ENCODE measurements at places on chromosomes 6 and 20.

DNA sequence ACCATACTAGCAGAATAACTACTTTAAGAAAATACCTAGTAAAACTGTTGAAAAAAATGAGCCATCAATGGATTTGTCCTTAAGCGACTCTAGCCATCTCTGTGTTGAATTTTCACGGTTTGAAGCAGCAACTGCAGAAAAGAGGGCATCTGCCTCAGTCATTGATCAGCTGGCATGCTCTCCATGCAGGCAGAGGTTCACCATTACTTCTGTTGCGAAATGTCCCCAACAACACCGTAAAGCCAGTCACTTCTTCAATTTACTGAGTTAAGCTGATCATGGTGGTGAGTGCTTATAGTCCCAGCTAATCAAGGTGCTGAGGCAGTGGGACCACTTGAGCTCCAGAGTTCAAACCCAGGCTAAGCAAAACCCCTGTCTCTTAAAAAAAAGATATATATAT lies 11.1 kb downstream of the TPD52L1 start:
- DNase-seq: no peak
- no peak overlapping the region for H3K4me3 ChIP-seq
- no peak overlapping the region for H3K27ac ChIP-seq
- no peaks in the 10 kb centered on the region for H3K4me1 ChIP-seq
- H3K27me3 ChIP-seq: no peaks in the 10 kb centered on the region

- no peak overlapping the region for H3K4me3 ChIP-seq
- no peak overlapping the region for H3K27ac ChIP-seq
- no peaks in the 10 kb centered on the region for H3K27me3 ChIP-seq
Observed at GRCh38 chr6:105838171-105838570, 248.0 kb upstream of the PRDM1 start.

GRCh38 chr6:36330366-36330765 lies 6.3 kb downstream of the BNIP5 start:
- no peak for DNase-seq
- H3K27me3 ChIP-seq: no peaks in the 10 kb centered on the region
- no peaks in the 10 kb centered on the region for H3K36me3 ChIP-seq
- H3K4me3 ChIP-seq: no peak overlapping the region
- H3K4me1 ChIP-seq: no peaks in the 10 kb centered on the region
- no peak overlapping the region for H3K27ac ChIP-seq

- H3K27me3 ChIP-seq: no peaks in the 10 kb centered on the region
- no peak for DNase-seq
- no peaks in the 10 kb centered on the region for H3K36me3 ChIP-seq
- no peaks in the 10 kb centered on the region for H3K4me1 ChIP-seq
Observed at GRCh38 chr6:108921547-108922361, 73.5 kb downstream of the ARMC2 start.

GRCh38 chr6:167530951-167531350 lies 206.1 kb downstream of the TTLL2 start:
- H3K36me3 ChIP-seq: no peaks in the 10 kb centered on the region
- no peak overlapping the region for H3K4me3 ChIP-seq
- no peak overlapping the region for H3K27ac ChIP-seq
- no peak for DNase-seq
- no peaks in the 10 kb centered on the region for H3K27me3 ChIP-seq

DNA sequence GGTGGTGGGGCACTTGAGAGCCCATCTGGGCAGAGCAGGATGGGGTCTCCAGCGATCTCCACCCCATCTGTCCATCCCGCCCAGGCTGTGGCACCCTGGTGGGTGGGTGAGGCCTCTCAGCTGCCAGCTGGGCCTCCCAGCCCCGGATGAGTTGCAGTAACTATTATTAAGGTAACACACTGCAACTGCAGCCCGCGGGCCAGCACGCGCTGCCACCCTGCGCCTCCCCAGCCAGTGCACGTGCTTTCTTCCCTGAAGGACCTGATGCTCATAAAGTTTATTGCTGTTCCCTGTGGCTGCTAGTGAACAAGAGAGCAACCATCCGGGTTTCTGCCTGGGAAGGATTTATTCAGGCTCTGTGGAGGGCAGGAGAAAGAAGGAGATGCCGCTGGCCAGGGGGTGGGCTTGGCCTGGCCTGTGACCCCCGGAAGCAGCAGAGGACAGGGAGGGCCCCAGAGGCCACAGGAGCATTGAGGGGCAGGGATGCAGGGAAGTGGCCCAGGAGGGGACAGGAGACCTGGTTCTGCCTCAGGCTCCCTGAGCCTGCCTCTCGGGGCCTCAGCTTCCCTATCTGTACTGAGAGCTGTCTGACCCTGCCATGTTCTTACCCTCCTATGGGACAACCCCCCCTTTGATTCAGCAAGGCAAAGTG lies 1.7 kb downstream of the IP6K3 start:
- no peaks in the 10 kb centered on the region for H3K4me1 ChIP-seq
- no peak overlapping the region for H3K27ac ChIP-seq
- H3K27me3 ChIP-seq: no peaks in the 10 kb centered on the region
- no peaks in the 10 kb centered on the region for H3K36me3 ChIP-seq
- H3K4me3 ChIP-seq: no peak overlapping the region
- no peak for DNase-seq

DNA sequence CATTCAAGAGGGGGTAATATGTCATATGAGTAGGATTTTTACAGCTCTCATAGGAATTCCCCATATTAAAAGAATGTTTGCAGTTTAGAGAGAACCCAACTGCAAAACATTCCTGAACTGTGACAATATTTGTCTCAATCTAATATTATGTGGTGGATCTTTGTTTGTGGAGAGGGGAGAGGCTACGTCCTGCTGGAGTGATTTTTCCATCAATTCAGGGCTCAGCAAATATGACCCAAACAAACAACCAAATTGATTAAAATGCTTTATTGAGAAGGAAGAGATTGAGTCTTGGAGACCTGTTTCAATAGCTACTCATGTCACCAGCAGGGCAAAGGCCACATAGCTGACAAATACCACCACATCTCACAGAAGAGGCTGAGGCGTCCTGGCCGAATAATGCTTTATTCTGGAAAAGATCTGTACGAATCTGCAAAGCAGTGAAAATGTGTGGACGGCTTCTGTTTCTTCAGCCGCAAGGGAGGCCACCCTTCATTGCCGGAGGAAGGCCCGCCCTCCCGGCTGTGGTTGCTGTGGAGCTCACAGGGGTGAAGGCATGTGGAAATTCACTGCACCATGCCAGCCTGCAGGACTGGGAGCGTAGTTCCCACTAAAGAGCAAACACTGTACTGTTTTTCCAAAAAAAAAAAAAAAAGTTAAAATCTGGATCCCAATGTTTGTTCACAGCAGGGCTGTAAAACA lies 89.7 kb upstream of the QKI start:
- DNase-seq: peak; percentile 71
- H3K27ac ChIP-seq: no peak overlapping the region
- no peaks in the 10 kb centered on the region for H3K27me3 ChIP-seq
- no peak overlapping the region for H3K4me3 ChIP-seq
- H3K4me1 ChIP-seq: no peaks in the 10 kb centered on the region
- H3K36me3 ChIP-seq: no peaks in the 10 kb centered on the region

GRCh38 chr20:62878244-62879038 lies 16.8 kb upstream of the TCFL5 start:
- no peak for DNase-seq
- no peak overlapping the region for H3K4me3 ChIP-seq
- H3K36me3 ChIP-seq: peaks cover 23% of the 10 kb centered on the region
- peaks cover 9% of the 10 kb centered on the region for H3K4me1 ChIP-seq
- no peaks in the 10 kb centered on the region for H3K27me3 ChIP-seq

DNA sequence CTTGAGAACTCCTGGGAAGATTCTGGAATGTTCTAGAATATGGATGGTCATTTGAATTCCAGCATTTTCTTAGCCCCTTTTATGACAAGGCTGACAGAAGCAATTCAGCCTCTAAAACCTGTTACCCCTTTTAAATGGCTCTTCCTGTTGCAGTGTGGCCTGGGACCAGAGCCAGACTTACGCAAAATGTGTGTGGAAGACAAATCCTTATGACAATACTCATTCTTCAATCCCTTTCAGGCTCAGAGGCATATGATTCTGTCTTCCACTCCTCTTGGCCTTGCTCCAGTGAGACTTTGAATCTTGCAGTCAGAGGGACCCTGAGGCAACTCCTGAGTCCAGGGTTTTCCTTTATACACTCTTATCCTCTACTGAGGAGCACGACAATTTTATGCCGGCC lies 287.0 kb downstream of the CLIC5 start:
- H3K4me3 ChIP-seq: no peak overlapping the region
- H3K27me3 ChIP-seq: no peaks in the 10 kb centered on the region
- no peaks in the 10 kb centered on the region for H3K4me1 ChIP-seq
- no peak for DNase-seq
- no peak overlapping the region for H3K27ac ChIP-seq

DNA sequence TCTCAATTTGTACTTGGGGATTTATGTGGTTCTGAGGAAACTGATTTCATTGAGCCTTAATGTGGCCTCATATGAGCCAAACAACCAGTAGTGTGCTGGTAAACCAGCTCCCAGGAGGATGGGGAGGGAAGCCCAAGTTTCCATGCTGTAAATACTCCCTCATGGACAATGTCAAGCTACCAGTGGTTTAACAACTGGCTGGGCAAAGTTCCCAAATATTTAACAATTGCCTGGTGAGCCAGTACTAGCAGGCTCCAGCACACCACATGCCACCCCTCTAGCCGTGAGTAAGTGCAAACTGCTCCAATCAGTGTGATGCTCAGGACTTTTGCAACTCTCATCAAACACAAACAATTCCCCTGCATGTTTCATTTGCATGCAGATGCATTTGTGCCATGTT lies 19.2 kb upstream of the CDKN1A start:
- H3K27me3 ChIP-seq: no peaks in the 10 kb centered on the region
- DNase-seq: no peak
- no peak overlapping the region for H3K4me3 ChIP-seq
- H3K27ac ChIP-seq: no peak overlapping the region
- H3K36me3 ChIP-seq: no peaks in the 10 kb centered on the region

DNA sequence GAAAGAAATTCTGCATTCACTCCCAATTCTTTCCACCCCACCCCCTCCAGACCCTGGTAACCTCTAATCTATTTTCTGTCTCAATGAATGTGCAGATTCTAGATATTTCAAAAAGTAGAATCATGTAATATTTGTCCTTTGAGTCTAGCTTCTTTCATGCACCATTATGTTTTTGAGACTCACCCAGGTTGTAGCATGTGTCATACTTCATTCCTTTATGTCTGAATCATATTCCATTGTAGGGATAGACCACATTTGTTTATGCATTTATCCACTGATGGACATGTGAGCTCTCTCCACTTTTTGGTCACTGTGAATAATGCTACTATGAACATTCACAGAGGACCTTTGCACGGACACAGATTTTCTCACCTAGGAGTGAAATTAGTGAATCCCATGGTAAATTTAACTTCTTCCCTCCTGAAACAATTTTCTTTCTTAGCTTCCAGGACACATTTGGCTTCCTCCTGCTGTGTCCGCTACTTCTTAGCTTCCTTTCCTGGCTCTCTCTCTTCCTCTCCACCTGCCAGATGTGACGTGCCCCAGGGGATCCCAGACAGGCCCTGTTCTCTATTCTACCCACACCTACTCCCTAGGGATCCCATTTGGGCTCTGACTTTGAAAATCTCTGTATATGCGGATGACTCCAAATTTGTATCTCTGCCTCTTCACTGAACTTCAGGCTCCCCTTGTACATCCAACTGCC lies 24.1 kb upstream of the ARFGEF2 start:
- H3K27me3 ChIP-seq: no peaks in the 10 kb centered on the region
- no peaks in the 10 kb centered on the region for H3K4me1 ChIP-seq
- DNase-seq: no peak
- H3K36me3 ChIP-seq: no peaks in the 10 kb centered on the region
- no peak overlapping the region for H3K27ac ChIP-seq

DNA sequence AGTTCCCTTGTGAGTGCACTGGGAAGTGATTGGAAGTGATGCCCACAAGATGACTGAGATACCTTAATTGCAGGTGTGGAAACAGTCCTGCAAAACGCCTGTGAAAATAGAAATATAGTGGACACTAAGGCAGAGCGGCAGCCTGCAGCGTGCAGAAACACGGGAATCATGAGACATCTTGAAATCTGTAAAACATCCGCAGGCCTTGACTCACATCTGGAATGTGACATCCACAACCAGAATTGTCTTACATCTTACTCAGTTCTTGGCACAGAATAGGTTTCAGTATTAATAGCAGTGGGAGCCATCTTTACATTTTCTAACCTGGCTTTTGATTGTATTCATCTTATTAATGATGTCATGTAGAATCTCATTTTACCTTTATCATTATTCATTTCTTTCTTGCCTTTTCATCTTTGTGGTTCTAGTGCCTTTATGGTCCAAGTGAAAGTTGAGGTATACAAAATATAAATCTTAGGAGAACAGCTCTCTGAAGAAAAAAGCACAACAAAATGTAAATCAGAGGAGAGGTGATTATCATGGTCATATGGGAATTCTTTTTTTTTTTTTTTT lies 44.6 kb downstream of the CDYL start:
- H3K27me3 ChIP-seq: no peaks in the 10 kb centered on the region
- H3K4me3 ChIP-seq: no peak overlapping the region
- no peak for DNase-seq
- H3K36me3 ChIP-seq: no peaks in the 10 kb centered on the region
- H3K27ac ChIP-seq: no peak overlapping the region
- H3K4me1 ChIP-seq: no peaks in the 10 kb centered on the region

- H3K27ac ChIP-seq: no peak overlapping the region
- no peaks in the 10 kb centered on the region for H3K36me3 ChIP-seq
- H3K4me3 ChIP-seq: no peak overlapping the region
- no peak for DNase-seq
- H3K4me1 ChIP-seq: no peaks in the 10 kb centered on the region
Observed at GRCh38 chr6:167214206-167214605, 56.4 kb upstream of the GPR31 start.

Measured in ascending aorta (tissue), 2 donors.